Endodermal cell (in vitro differentiated cells): ENCODE measurements at places on chromosomes 16 and 17. TPM values are rescaled to one million over a fixed set of nuclear protein-coding genes. Genes with fewer than 3 reads are reported as not detected.

CHRNE gene
- 1.2 and 1.3 TPM in 2 replicates for total RNA-seq

CRHR1 gene
- total RNA-seq = 1.0 to 2.7 TPM (median 1.8 TPM) in 3 replicates

DNA sequence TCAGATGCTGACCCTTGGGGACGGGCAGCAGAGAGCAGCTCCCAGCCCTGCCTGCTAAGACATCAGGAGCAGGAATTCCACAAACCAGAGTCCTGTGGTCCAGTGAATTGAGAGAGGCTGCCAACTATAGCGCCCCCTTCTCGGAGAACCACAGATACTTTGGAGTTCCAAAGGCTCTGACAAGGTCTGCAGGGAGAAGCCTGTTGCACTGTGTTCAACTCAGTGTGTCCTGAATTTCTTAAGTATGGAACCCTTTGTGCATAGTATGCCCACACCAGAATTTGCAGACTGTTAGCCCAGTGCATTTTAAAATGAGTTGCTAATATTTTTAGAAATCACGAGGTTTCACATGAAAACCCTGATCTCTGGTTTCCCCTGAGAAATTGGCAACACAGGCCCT is 223.4 kb downstream of the KATNIP start:
- no peak for DNase-seq

HSD3B7 gene
- total RNA-seq = 3.9 and 4.1 TPM in 2 replicates

DNA sequence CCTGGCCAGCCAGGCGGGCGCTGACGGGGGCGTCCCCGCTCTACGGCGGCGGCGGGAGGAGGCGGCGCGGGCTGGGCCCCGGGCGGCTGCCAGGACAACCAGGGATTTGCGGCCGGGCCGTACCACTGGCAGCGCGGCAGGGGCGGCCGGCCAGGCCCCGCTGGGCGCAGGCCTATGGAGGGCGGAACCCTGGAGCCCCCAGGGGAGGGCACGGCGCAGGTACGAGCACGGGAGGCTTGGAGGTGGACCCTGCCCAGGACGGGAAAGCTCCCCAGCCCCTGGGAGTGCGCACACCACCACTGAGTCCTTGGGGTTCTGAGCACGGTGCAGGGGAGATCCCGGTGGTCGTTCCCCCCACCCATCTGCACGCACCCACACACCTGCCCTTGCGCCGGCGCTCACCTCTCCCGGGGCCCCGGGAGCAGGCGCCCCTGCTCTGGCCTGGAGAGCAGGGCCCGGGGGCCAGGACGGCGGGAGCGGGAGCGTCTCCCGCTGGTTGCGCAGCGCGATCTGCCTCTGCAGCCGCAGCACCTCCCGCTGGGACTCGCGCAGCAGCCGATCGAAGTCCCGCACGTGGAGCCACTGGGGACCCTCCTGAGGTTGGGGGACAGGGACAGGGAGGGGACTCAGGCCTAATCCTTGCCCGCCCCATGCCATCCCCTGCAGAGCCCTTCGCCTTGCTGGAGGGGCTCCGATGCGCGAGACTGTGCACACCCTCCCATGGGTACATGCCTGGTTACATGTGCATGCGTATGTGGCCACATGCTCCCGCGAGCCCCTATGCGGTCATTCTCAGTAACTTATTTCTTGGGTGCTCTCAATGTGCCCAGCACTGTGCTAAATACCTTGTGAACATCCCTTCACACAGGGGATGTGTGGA is 3.9 kb downstream of the TSPOAP1 start:
- peak; percentile 88 for DNase-seq

GRCh38 chr16:85617948-85618347 is 4.8 kb downstream of the GSE1 start:
- DNase-seq = no peak

- no peak for DNase-seq
Measured at GRCh38 chr16:47081115-47081514, 62.6 kb downstream of the NETO2 start.

DNA sequence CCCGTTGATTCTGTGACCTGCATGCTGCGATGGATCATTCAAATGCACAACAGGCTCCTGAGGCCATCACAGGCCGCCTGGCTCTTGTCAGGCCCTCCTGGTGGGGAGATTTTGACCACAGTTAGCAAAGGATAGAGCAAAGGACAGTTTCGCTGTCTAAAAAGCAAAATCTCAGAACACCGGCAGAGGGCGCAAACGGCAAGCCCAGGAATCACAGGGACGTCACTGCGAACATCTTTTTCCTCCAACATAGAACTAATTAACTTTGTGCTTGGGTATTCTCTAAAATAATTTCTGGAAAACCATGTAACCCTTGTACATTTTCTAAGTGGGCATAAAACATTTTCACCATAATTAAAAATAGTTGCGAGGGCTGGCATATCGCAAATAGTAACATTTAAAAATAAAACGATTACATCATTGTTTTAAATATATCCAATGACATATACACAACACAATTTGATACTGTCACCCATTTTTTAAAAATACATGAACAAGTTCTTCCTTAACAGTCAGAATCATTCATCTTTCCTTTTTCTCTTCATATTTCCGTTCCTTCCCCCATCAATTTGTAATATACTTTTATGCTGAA is 19.7 kb upstream of the SLC47A1 start:
- DNase-seq = peak; percentile 96

- DNase-seq = no peak
Measured at GRCh38 chr17:27595208-27595607, 35.8 kb upstream of the LGALS9 start.

- DNase-seq = no peak
Measured at GRCh38 chr17:75695141-75695829, 26.0 kb upstream of the ITGB4 start.

DNA sequence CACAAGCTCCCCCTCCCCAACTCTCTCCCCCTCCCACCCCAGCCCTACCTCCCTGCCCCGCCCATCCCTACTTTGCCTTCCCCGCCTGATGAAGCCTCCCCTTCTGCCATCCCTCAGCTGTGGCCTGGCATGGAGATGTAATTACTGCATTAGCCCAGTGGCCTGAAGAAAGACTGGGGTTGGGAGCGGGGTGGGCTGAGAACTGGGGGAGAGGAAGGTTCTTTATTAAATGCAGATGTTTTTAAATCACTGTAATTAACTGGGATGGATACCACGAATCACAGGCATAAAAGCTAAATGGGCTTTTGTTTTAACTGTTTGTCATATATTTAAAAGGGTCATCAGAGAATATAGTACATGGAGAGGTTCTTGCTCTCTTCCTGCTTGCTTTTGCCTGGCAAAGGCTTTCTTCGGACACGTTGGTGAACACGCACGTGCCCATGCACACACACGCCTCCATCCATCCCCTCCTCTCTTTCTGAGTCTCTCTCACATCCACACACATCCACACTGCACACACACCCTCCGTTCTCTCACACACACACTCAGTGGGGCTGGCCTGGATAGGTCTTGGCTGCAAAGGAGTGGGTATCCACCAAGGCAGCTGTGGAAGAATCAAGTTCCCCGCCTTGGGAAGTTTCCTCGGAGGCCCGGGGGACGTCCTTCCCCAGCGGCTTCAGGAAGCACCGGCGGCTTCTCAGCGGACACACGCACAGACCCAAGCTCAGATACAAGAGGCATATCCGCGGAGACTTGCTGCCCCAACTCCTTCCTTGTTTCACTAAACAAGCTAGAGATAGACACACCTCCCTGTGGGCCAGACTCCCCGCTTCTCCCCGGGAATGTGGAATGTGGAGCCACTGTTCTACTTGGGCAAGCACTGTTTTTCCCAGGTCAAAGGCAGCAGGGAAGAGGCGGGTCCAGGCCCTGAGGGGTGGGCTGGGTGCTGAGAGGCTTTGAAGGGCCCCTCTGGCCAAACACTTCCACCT is 27.4 kb upstream of the TNRC6C start:
- DNase-seq = peak; percentile 81

DNA sequence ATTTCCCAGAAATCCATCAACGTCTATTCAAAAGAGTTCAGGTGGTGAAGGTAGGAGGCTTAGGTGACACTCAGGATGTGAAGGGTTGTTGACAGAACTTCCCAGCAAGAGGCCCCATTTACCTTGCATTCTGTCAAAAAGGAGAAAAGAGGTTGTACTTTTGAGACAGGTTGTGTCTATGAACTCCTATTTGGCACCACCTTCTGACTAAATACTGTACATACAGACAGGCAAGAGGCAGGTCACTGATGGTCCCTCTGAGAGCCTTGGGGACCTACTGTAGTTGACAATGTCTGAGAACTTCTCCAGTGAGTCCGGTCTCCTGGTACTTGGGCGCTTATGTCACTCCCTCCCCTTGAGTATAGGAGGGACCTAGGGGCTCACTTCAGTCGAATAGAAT is 479.3 kb upstream of the ZFHX3 start:
- DNase-seq = no peak

ADAMTS18 gene
- total RNA-seq = 6.4 to 7.9 TPM (median 7.3 TPM) in 3 replicates

DNA sequence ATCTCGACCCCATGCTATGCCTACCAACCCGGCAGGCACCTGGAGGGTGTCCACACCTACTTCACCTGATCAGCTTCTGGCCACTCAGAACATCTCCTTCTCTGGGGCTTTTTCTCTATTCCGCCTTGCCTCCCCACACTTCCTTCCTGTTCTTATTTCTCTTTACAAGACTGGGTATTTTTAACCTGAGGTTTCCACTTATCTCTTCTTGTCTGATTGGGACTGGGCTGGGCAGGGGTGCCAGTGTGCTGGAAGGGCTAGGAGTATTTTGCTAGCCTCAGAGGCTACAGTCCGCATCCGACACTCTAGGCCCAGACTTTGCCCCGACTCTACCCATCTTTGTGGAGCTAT is 26.2 kb upstream of the ZNF652 start:
- no peak for DNase-seq

CLUH gene
- 60.6 and 61.8 TPM in 2 replicates for total RNA-seq

DNA sequence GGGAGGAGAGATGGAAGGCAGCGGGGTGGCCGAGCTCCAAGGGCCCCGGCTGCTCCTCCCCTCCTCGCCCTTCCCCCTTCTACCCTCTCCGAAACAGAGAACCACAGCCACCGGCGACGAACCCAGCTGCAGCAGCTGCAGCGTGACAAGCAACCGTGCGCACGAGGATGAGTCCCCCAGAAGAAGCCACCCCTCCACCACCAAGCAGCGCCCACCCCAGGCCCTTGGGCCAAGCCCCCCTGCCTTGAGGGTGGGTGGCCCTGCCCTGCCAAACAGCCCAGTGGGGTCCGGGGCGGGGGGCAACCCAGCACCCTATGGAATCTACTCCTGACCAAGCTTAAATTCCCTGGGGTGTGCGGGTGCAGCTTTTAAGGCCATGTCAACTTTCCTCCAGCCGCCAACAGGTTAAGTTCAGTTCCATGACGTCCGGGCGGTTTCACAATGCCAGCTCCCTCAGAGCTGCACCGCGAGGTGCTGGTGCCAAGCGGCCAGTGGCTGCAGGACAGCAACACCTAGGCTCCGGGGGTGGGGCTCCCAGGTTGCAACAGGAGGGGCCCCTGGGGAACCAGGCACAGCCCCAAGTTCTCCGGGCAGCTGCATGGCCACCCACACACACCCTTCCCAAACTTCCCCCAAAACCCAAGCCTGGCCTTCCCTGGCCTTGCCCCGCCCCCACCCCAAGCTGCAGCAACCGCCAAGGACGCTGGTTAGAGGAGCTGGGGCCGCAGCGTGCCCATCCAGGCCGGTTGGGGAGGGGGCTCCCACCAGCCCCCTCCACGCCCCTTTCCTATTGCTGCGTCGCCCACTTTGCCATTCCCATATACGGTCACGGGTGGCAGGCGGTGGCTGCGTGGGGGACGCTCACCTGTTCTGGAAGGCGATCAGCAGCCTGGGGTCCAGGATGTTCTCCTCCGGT is 2.0 kb downstream of the CBX4 start:
- peak; percentile 92 for DNase-seq

GRCh38 chr17:63997341-63998048 is 656 bp upstream of the PRR29 start:
- no peak for DNase-seq

- DNase-seq = no peak
Measured at GRCh38 chr17:10144456-10144855, 54.0 kb downstream of the GAS7 start.

- peak; percentile 87 for DNase-seq
Measured at GRCh38 chr17:77741109-77741508, 217.4 kb upstream of the TNRC6C start.

GRCh38 chr16:53678756-53679343 is 24.8 kb downstream of the RPGRIP1L start:
- no peak for DNase-seq

- peak; percentile 56 for DNase-seq
Measured at GRCh38 chr16:82031116-82032084, 3.7 kb upstream of the HSD17B2 start.

SOCS7 gene
- 15.2 to 28.1 TPM (median 27.9 TPM) in 3 replicates for total RNA-seq

KCNH6 gene
- 0.75 and 0.79 TPM in 2 replicates for total RNA-seq

DNA sequence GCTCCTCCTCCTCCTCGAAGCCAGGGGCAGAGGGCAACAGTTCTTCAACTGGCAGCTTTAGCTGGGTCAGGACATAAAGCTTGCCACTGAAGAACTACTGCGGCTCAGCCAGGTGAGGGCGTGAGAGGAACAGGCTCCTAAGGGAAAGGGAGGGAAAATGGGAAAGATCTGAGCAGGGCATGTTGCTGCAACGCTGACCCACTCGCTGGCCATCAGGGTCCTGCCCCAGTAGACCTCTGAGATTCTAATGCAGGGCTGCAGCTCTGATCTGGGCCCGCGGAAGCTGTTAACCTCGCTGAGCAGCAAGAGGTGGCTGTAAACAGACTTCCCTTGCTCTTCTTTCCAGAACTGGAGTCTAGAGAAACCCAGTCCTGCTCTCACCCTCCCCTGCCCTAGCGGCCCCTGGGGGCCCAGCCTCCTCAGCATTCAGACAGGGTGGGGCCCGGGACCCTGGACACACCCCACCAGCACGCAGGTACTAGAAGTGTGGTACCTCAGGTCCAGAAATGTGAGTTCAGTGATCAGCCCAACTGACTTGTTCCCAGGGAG is 3.8 kb upstream of the TLCD2 start:
- peak; percentile 94 for DNase-seq

GRCh38 chr17:17448076-17448475 is 28.7 kb upstream of the MED9 start:
- DNase-seq = peak; percentile 20

FOXN1 gene
- not detected in 2 replicates for total RNA-seq

GRCh38 chr17:41522301-41523224 is 3.9 kb upstream of the KRT15 start:
- DNase-seq = no peak

- no peak for DNase-seq
Measured at GRCh38 chr17:76824093-76824492, 44.1 kb upstream of the MGAT5B start.

DNA sequence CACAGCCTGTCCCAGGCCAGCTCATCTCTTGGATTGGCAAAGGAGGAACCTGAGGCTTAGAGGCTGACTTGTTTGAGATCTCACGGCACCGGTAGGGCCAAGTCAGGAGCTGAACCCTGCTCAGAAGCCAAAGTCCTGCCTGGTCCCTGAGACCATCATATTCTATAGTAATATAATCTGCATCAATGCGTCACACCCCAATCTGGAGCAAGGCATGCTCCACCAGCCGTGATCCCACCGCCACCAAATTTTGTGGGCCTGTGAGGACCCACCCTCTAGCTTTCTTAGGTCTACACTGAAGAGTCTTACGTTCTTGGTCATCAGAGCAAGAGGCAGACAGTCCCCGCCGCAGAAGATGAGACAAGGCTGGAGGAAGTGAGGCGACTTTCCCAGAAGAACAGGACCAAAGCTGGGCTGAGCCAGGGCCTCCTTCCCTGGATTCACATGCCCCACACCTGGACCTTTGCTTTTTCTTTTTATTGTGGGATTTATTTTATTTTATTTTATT is 2.7 kb downstream of the SULT1A1 start:
- DNase-seq = peak; percentile 20
